ENCODE measurements at places on chromosomes 5 and 9.

DNA sequence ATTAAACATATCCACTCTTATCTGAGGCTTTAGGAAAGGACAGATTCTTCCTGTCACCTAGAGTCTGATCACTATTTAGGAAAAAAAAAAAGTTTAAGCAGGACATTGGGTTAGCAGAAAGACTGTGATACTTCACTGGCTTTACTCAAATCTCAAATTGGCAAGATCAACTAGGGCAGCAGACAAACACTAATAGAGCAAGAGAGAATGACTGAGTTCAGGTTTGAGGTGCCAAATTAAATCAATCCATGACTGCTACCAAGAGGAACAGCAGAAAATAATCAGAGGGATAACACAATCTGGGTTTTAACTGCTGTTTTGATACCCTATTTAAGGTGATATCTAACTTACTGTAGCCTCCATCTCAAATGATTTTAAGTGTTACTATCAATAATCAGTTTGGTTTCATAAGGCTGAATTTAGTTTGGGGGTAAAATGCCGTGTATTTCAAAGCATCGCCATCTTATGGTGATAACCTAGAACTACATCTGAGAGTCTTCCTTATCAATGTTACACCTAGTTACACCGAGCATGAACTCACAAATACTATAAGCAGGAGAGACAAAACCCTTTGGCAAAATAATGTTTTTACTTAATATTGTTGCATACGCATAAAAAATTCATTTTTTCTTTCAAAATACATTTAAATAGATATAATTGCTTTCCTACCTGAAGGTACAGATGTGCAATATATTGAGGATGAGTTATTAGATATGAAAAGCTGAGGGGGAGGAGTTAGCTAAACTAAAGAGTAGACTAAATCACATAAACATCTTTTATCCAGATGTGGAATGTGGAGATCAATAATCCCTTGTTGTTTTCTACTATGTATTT is 286.4 kb upstream of the CDH12 start:
- no peak for DNase-seq

DNA sequence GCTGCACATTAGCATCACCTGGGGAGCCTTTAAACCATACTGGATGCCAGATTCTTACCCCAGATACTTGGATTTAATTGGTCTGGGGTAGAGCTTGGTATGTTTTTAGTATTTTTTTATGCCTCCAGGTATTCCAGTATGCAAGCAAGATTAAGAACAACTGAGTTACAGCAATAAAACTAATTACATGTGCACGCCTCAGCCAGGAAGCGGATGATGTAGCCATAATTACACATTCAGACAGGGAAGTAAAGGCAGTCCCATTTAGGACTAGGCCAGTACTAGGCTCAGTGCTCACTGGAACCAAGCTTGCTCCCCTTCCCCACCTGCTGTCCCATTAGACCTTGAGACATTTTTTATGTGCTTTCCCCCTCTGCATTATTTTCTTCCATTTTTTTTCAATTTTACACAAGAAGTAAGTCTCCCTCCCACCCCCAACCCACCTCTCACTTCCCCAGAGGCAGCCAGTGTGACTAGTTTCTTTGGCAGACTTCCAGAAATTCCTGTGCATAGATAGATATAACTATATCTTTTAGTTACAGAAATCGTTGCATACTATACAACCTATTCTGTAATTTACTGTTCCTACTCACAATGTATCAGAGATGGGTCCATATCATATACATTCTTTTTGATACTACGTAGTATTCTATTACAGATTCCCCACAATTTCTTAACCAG is 7.1 kb upstream of the GNAQ start:
- peak; percentile 19 for DNase-seq

GRCh38 chr5:125002727-125003598 is 256.5 kb upstream of the ZNF608 start:
- DNase-seq: peak; percentile 4

- peak; percentile 54 for DNase-seq
Measured at GRCh38 chr9:133103183-133103986, 17.7 kb downstream of the RALGDS start.

DNA sequence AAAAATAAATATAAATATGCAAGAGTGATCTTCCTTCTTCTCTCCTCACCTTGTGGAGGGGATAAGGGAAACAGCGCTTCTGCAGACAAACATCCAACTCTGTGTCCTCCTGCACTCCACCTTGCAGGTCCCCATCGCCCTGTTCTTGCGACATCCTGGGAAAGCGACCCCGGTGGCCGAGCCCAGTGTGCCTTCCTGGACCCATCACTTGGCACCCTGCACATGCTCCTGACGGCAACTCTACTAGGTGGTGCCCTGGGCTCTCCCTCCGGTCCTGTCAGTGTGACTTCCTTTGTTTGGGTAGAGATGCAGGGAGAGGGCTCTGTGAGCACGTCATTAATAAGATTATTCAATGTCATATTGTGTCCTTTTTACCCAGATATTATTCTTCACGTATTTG is 266.0 kb upstream of the ADAMTS16 start:
- DNase-seq: no peak

GRCh38 chr5:55923177-55923771 is 71.5 kb downstream of the IL6ST start:
- peak; percentile 21 for DNase-seq

DNA sequence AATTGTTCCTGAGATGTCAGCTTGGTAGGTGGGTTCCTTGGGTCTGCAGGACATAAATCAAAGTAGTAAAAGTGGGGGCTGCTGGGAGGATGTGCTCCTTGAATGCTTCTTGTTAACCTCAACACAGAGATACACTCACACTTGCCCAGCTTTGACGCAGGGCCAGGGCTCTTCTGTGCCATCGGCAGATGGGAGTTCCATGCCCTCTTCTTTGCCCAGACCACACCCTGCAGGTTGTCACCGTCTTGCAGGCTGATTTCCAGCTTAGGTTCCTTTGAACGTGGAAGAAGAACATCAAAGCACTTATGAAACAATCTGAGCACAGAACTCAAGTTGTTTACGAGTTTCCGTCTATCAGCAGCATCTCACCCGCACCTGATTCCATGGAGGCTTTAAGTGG is 11.0 kb downstream of the DBH start:
- no peak for DNase-seq

- no peak for DNase-seq
Measured at GRCh38 chr5:154203798-154204578, 13.5 kb downstream of the GALNT10 start.

DNA sequence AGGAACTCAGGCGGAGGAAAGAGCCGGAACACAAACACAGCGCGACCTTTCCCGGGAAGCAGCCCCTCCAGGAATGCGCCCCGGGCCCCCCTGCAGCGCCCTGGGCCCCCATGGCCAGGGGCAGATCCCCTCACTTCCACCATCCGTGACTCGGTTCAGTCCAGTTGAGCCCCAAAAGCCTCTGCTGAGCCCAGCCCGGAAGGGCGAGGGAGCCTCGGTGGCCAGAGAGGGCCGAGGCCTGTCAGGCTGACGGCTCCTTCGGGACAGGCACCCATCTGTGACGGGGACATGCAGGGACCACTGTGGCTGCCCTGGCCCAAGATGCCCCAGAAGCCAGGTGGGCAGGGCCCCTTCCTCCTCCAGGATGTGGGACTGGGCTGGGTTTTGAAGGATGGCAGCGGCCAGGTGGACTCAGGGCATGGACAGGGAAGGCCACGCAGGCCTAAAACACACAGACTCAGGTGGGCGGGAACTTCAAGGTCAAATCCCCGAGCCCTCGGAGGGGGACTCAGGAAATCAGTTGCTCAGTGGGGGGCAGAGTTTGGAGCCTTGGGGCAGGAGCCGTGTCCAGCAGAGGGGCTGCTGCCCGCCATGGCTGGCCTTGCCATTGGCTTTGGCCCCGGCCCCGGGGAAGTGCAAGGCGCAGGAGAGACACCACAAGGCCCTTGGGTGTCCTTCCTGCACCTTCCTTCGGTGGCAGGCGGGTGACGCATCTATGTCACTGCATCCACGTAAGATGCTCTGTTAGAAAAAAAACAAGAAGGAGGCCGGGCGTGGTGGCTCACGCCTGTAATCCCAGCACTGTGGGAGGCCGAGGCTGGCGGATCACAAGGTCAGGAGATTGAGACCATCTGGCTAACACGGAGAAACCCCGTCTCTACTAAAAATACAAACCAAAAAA is 29.7 kb upstream of the ABO start:
- DNase-seq: no peak

DNA sequence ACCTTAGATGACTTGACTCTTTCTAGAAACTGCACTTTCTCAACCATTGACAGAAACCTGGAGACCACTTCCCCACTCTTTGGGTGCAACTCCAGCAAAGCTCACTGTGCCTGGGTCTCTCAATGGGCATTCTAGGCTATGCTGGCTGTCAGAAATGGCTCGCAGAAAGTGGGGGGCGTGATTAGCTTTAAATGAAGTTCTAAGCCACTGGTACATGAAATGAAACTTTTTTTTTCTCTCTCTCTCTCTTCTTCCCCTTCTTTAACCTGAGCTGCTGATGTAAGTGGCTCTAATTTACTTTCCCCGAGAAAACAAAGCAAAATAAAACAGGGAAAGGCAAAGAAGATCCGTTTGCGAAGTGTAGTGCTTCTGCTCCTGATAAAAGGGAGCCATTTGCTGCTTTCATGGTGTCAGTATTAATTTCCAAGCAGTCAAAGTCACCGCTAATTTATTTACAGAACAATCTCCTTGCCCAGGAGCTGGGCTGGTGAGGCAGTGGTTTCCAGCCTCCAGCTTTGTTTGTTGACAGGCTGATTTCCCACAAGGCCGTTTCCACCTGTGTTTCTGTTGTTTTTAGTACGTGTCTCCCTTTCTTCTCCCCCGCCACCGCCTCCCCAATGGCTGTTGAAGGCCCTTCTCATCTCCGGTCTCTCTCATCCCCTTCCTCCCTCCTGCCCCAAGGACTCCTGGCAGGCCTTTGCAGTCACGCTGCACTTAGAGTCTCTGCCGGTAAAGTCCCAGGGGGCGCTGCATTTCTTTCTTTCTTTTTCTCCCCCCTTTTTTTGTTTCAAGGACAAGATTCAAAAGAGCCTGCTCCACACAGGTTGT is 422.9 kb downstream of the EBF1 start:
- no peak for DNase-seq

GRCh38 chr9:136204838-136205706 is at the start of gene LHX3:
TSS of gene LHX3 (minus strand) at chr9:136205128. CDS start at chr9:136205012, 116 bp downstream.
- DNase-seq: peak; percentile 37

GRCh38 chr9:111429175-111429574 is 55.0 kb downstream of the ECPAS start:
- peak; percentile 22 for DNase-seq

- no peak for DNase-seq
Measured at GRCh38 chr5:10886497-10886896, 125.5 kb upstream of the DAP start.

GRCh38 chr9:68643901-68644809 is 60.9 kb upstream of the PIP5K1B start:
- no peak for DNase-seq

- DNase-seq: peak; percentile 50
Measured at GRCh38 chr9:126705767-126706697, 92.3 kb downstream of the LMX1B start.

- DNase-seq: no peak
Measured at GRCh38 chr5:6937677-6938076, 224.4 kb downstream of the TENT4A start.

- DNase-seq: no peak
Measured at GRCh38 chr5:1967736-1968135, 85.0 kb upstream of the IRX4 start.

DNA sequence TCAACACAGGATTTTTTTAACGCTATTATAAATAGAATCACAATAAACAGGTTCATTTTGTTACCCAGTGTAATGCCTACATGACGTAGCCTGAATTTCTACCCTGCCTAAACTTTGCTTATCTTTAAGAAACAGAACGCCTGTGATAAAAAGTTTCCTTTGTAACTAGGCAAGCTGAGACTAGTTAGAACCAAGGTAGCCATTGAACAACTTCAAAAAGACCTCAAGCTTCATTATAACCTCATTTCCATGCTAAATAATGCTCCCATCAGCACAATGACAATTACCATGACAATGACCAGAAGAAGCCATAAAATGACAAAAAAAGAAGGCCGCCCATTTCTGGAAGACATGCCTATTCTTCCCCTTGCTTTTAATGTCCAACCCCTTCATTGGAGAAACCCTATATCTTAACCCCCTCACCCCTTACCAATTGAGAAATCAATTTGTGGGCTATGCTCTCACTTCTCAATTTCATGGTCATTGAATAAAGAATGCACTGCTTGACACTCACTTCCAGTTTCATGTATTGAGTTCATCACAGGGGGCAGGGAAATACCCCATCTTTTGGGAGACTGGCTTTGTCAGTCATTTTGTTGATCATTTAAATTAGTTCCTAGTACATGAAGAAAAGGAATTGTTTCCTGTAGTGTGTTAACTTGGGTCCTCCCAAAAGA is 276.8 kb downstream of the MCTP1 start:
- no peak for DNase-seq

GRCh38 chr5:141603923-141604717 is 14.7 kb downstream of the DIAPH1 start:
- peak; percentile 94 for DNase-seq

DNA sequence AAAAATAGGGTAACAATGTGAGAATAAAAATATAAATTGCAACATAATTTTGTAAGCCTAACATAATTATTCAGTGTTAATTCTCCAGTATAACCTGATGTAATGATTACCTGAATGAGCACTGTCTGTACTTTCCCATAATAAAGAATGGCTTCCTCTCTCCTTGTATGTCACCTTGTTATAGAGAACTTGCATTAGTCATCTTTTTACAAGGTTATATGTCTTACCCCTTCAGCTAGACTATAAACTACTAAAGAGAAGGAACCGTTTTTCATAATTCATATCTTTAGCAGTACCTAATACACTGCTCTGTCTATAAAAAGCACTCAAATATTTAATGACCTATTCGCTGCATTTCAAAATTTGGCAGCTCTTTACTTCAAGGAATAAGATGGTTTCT is 19.8 kb downstream of the STRBP start:
- no peak for DNase-seq

DNA sequence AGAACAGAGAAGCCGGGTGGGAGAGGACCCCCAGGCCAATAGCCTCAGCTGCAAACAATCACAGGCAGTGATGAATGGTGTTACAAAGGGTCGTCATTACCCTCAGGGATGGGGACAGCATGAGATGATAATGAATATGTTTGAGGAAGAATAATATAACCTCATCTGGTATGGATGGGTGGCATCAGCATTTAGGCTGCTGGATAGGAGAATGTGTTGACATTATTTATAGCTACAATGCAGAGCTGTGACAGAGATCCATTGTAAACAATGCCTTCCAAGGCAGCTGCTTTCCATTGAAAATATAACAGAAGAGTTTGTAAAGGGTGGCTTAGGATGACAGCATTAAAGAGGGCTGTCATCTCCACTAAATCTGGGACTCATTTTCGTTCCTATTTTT is 365.5 kb downstream of the KCNN2 start:
- DNase-seq: peak; percentile 7

DNA sequence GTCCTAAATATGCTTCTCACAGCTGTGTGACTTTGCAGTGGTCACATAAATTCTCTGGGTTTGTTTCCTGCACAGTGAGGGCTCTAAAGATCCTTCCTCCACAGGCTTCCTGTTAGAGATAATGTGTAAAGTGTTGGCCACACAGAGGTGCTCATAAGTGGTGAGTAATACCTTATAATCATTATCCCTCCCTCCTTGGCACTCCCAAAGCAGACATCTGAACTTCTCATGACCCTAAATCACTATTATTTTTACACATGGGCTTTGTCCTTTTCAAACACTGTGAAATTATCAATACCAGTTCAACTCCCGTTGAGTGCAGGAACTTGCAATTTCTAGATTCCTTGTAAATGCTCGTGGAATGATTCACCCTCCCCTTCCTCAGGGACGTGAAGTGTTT is 100.2 kb downstream of the BRINP1 start:
- no peak for DNase-seq

- DNase-seq: peak; percentile 38
Measured at GRCh38 chr9:112248722-112249121, 73.6 kb upstream of the SUSD1 start.

GRCh38 chr5:89498699-89499098 is 615.7 kb upstream of the MEF2C start:
- no peak for DNase-seq
